ENCODE measurements at places on chromosomes 4 and X.

- no peak for DNase-seq
Measured at GRCh38 chr4:10129196-10130177, 12.9 kb upstream of the WDR1 start.

GRCh38 chrX:70043685-70044084, 6.1 kb downstream of the AWAT2 start:
- DNase-seq: no peak

- DNase-seq: no peak
Measured at GRCh38 chr4:34182306-34182705, 2062.0 kb downstream of the ARAP2 start.

DNA sequence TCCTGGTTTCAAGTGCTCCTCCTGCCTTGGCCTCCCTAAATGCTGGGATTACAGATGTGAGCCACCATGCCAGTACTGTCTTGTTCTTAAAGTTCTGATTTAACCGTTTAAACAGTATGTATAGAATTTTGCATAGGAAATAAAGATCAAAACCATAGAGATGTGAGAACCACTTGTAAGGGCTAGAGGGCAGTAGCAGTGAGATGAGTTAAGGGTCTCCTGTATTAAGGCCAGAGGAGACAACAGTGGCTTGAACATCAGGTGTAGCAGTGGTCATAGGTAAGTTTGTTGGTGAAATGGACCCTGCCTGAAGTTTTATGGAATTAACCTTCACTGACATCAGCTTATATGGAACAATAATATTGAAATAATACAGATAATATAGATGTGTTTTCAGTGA, 155.7 kb downstream of the SLC4A4 start:
- DNase-seq: no peak

DNA sequence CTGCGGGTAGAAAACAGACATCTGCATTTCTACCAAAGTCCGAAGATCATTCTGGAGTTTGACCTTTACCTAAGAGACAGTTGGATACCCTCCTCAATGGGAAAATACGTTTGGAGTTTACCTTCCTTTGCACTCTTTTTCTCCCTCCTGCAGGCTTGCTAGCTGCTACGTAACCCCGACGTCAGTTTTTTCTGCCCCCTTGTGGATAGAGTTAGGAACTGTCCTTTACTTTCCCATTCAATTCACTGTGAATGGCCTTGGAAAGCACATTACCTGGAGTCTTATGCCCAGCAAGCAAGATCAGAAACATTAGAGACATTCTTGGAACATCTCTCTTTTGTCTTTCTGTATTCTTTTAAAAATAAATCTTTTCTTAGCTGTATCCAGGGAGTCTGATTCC, 250.7 kb downstream of the NAP1L3 start:
- no peak for DNase-seq

DNA sequence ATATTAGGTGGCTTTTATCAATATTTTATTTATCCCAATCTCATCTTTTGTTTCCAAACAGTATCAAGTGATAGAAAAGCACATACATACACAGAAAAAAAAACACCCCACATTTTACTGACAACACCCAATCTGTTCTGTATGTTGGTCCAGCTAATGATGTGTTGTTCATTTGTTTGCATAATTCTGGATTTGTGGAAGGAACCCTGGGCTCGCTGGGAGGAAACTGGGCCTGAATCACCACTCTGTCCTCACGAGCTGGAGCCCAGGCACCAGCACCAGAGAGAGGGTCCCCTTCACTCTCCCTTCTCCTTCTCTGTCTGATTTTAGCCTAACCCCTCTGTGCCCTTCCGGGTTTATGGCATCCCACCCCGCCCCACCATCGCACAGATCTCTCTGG, 79.8 kb downstream of the PSAPL1 start:
- DNase-seq: no peak

DNA sequence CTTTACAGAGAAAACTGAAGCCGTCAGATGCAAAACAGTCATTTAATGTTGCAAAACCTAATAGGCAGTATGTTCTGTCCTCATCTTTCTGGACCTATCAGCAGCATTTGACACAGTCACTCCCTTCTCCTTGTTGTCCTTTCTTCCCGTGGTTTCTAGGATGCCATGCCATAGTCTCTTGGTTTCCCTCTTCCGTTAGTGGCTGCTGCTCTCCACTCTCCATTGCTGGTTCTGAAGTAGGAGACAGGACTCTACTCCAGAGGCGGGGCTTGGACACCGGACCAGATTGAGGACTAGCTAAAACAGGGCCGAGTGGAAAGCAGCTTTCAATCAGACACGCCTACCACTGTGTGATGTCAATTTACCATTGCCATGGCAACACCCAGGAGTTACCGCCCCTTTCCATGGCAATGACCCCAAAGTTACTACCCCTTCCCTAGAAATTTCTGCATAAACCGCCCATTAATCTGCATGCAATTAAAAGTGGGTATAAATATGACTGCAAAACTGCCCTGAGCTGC, 88.8 kb upstream of the CCDC160 start:
- DNase-seq: no peak

All from Daoy (cell line).